ENCODE measurements at places on chromosomes 12 and 14. TPM values are rescaled to one million over a fixed set of nuclear protein-coding genes. Genes with fewer than 3 reads are reported as not detected.

KLRC3 gene
- total RNA-seq = 0.27 TPM

PROX2 gene
- not detected for total RNA-seq

KRT81 gene
- total RNA-seq = 4,015 TPM

CDCA3 gene
- 80.4 TPM for total RNA-seq

DNAJC22 gene
- 20.7 TPM for total RNA-seq

HOXC6 gene
- 5.3 TPM for total RNA-seq

MYF6 gene
- not detected for total RNA-seq

NCKAP5L gene
- 7.3 TPM for total RNA-seq

SLC35F4 gene
- not detected for total RNA-seq

TM7SF3 gene
- 73.7 TPM for total RNA-seq

FMNL3 gene
- total RNA-seq = 1.9 TPM

MMAB gene
- 26.7 TPM for total RNA-seq

CD69 gene
- not detected for total RNA-seq

COX8C gene
- not detected for total RNA-seq

SMCO2 gene
- 0.10 TPM for total RNA-seq

C12orf60 gene
- 1.8 TPM for total RNA-seq

KRT3 gene
- 0.07 TPM for total RNA-seq

GDF3 gene
- not detected for total RNA-seq

PIANP gene
- 1.2 TPM for total RNA-seq

LYZ gene
- total RNA-seq = 0.30 TPM

RNASE3 gene
- not detected for total RNA-seq

SMARCD1 gene
- total RNA-seq = 64.7 TPM

PSMA3 gene
- 274 TPM for total RNA-seq

OR4K5 gene
- not detected for total RNA-seq

GLI1 gene
- 9.3 TPM for total RNA-seq

NRXN3 gene
- 0.75 TPM for total RNA-seq

KRT80 gene
- total RNA-seq = 58.1 TPM

SLCO1A2 gene
- total RNA-seq = 0.32 TPM

BTBD7 gene
- total RNA-seq = 12.2 TPM

ADAM21 gene
- not detected for total RNA-seq

TULP3 gene
- total RNA-seq = 21.9 TPM

CCDC88C gene
- 7.2 TPM for total RNA-seq

WNT5B gene
- 2.2 TPM for total RNA-seq

LIN7A gene
- 0.33 TPM for total RNA-seq

BCL2L14 gene
- not detected for total RNA-seq

All from A549 treated with CORT108297 at 1 μM for 4 hours (cell line).